ENCODE measurements at places on chromosomes 5 and 9.

GRCh38 chr5:36152324-36153297 lies 700 bp downstream of the SKP2 start:
- peaks cover 71% of the 10 kb centered on the region for H3K4me1 ChIP-seq
- no peak for DNase-seq
- H3K27ac ChIP-seq, result peak overlapping the region; percentile 93
- peaks cover 50% of the 10 kb centered on the region for H3K36me3 ChIP-seq
- no peaks in the 10 kb centered on the region for H3K27me3 ChIP-seq

GRCh38 chr9:72440378-72440777 lies 75.4 kb upstream of the ZFAND5 start:
- no peak for DNase-seq
- H3K36me3 ChIP-seq, result no peaks in the 10 kb centered on the region
- peaks cover 33% of the 10 kb centered on the region for H3K4me1 ChIP-seq
- no peak overlapping the region for H3K4me3 ChIP-seq

DNA sequence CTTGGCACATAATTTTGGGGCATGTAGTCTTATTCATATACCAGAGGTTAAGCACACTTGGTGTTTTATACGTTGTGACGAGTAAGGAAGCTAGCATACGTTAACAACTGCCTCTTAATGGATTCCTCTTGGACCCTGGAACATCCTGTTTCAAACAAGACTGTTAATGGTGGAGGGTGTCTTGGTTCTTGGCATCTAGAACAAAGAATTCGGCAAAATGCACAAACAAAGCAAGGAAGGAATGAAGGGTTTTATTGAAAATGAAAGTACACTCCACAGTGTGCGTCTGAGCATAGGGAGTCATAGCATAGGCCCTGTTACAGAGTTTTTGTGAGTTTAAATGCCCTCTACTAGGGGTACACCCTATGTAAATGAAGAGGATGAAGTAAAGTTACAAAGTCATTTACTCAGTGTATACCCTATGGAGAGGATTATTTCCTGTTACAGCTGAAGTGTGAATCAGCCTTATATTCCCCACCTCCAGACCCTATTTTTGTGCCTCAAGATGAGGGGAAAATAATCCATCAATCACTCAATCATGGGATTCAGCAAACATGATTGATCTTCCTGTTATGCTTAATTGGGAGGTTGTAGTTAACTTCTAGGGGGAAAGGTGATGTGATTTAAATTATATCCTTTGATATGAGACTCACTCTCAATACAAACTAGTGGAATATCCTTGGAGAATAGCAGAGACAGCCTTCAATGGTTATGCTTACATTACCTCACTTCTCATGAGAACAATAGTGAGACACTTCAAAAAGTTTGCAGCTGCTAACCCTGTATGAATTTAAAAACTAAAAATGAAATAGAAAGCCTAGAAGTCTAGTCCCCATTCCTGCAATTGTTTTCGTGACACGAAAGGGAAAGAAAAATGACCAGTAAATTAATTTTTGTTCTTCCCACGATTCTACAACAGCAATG lies 84.9 kb upstream of the MYO10 start:
- no peak overlapping the region for H3K27ac ChIP-seq
- H3K4me1 ChIP-seq, result no peaks in the 10 kb centered on the region
- DNase-seq, result no peak
- no peak overlapping the region for H3K4me3 ChIP-seq
- peaks cover 1% of the 10 kb centered on the region for H3K27me3 ChIP-seq

DNA sequence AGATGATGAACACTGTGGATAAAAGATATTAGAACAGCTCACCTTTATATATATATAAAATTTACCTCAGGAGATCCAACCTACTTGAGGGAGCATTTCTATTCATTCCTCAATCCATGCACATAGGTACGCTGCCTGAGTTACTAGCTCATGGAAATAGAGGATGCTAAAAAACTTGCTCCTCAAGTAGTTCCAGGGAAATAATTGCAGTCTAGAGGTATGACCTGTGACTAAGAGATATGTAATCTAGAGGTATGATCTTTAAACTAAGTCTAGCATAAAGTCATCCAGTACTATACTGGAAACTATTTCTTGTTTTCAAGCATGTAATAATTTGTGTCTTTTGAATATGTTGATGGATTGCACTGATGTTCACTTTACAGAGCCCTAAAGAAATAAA lies 471.2 kb downstream of the TAF11L14 start:
- no peaks in the 10 kb centered on the region for H3K4me1 ChIP-seq
- H3K36me3 ChIP-seq, result no peaks in the 10 kb centered on the region
- DNase-seq, result no peak
- no peaks in the 10 kb centered on the region for H3K27me3 ChIP-seq
- no peak overlapping the region for H3K4me3 ChIP-seq
- no peak overlapping the region for H3K27ac ChIP-seq

DNA sequence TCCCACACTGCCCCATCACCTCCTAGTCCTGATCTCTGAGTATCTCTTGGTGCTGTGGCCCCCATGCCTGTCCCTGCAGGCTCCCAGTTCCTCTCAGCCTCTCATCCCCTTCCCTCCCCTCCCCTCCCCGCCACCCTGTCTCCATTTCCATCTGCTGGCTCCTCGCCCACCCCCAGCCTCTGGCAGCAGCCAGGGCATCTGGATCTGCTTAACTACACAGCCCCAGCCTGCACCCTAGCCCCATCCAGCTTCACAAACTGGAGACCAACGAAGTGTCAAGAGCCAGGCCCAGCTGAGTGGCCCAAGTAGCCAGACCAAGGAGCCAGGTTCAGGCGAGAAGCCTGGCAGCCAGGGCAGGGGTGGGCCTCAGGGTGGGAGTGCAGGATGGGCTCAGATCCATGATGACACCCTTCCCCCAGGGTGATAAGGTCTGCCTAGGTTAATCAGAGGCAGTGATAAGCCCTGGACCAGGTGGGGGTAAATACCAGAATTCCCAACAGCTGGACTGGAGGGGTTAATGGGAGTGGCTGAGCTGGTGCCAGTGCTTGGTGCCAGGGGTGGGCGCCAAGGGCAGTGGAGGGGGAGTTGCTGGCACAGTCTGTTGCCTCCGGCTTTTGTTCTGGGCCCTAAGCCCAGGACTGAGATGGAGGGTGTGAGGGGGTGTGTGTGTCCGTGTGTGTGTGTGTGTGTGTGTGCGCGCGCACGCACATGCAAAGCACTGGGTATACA lies 2.5 kb downstream of the IL11RA start:
- no peak for DNase-seq
- no peak overlapping the region for H3K4me3 ChIP-seq
- peak overlapping the region; percentile 68 for H3K27ac ChIP-seq
- H3K27me3 ChIP-seq, result no peaks in the 10 kb centered on the region

DNA sequence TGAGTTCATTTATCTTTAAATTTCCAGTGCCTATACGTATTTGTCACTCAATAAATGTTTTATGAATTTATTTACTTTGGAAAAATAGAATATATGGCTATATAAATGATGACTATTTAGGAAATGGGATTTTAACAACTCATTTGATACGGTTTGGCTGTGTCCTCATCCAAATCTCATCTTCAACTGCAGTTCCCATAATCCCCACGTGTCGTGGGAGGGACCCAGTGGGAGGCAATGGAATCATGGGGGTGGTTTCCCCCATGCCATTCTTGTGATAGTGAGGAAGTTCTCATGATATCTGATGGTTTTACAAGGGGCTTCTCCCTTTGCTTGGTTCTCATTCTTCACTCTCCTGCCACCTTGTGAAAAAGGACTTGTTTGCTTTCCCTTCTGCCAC lies 187.6 kb upstream of the EFNA5 start:
- no peaks in the 10 kb centered on the region for H3K36me3 ChIP-seq
- no peak for DNase-seq
- no peak overlapping the region for H3K4me3 ChIP-seq
- no peak overlapping the region for H3K27ac ChIP-seq
- H3K27me3 ChIP-seq, result no peaks in the 10 kb centered on the region
- H3K4me1 ChIP-seq, result no peaks in the 10 kb centered on the region

GRCh38 chr9:130347931-130348330 lies 82.4 kb downstream of the HMCN2 start:
- H3K27me3 ChIP-seq, result no peaks in the 10 kb centered on the region
- H3K36me3 ChIP-seq, result no peaks in the 10 kb centered on the region
- no peak for DNase-seq
- H3K4me3 ChIP-seq, result no peak overlapping the region
- H3K27ac ChIP-seq, result no peak overlapping the region

- H3K27me3 ChIP-seq, result no peaks in the 10 kb centered on the region
- peaks cover 4% of the 10 kb centered on the region for H3K4me1 ChIP-seq
- no peak overlapping the region for H3K4me3 ChIP-seq
- no peak overlapping the region for H3K27ac ChIP-seq
Measured at GRCh38 chr5:181265092-181265671, 4.2 kb upstream of the TRIM52 start.

DNA sequence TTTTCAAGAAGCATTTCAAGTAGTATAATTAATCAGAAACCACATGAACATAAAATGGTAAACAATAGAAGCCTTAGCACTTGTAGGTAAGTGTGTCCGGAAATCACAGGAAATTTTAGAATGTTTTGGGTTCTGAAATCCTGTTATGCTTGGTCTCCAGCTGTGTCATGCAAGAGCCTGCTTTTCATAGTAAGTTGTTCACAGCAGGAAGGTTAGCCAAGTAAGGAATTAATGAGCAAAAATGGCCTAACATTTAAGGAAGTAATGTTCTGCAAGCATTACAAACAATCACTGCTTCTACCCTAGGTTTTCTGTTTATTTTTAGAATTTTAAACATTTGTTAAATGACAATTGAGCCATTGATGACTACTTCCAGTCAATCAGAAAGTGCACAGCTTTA lies 669.5 kb downstream of the SLCO4C1 start:
- no peak for DNase-seq
- no peaks in the 10 kb centered on the region for H3K4me1 ChIP-seq
- no peaks in the 10 kb centered on the region for H3K27me3 ChIP-seq
- H3K27ac ChIP-seq, result no peak overlapping the region
- no peak overlapping the region for H3K4me3 ChIP-seq

Measured in activated naive CD8-positive, alpha-beta T cell treated with anti-CD3 and anti-CD28 coated beads, Interleukin-2, amount 50 U/mL, for 24 hours (primary cell).